Fibroblast of lung (primary cell): ENCODE measurements at places on chromosomes 6 and 20. TPM values are rescaled to one million over a fixed set of nuclear protein-coding genes. Genes with fewer than 3 reads are reported as not detected.

The PSORS1C2 gene
- total RNA-seq, result not detected in 2 replicates

The DEK gene
- 148 and 154 TPM in 2 replicates for total RNA-seq

The PTCHD4 gene
- 4.4 and 5.8 TPM in 2 replicates for total RNA-seq

The TINAG gene
- not detected in 2 replicates for total RNA-seq

The ZBTB12 gene
- total RNA-seq, result 9.5 and 13.2 TPM in 2 replicates

The PLAGL1 gene
- 8.0 and 11.4 TPM in 2 replicates for total RNA-seq

The POM121L2 gene
- total RNA-seq, result not detected in 2 replicates

The MMP24OS gene
- total RNA-seq, result 24.4 and 30.1 TPM in 2 replicates

The SCGN gene
- not detected in 2 replicates for total RNA-seq

The SYNDIG1 gene
- 0.17 and 0.51 TPM in 2 replicates for total RNA-seq

The KIFC1 gene
- total RNA-seq, result 0.51 and 5.3 TPM in 2 replicates

The ARHGAP18 gene
- total RNA-seq, result 22.9 and 38.3 TPM in 2 replicates

The SYTL3 gene
- total RNA-seq, result 2.8 and 4.6 TPM in 2 replicates

The POPDC3 gene
- total RNA-seq, result 6.7 and 14.2 TPM in 2 replicates

The TMEM244 gene
- not detected in 2 replicates for total RNA-seq

The SAMD10 gene
- total RNA-seq, result 0.77 and 0.99 TPM in 2 replicates

The FILIP1 gene
- total RNA-seq, result 0.33 and 0.77 TPM in 2 replicates

The YWHAB gene
- 77.6 and 89.7 TPM in 2 replicates for total RNA-seq

The HLA-G gene
- total RNA-seq, result not detected in 2 replicates

The LAMA4 gene
- 494 and 636 TPM in 2 replicates for total RNA-seq

The ZCCHC3 gene
- total RNA-seq, result 11.6 and 11.8 TPM in 2 replicates

The C20orf144 gene
- total RNA-seq, result under 0.01 and 0.17 TPM in 2 replicates

The SSTR4 gene
- not detected in 2 replicates for total RNA-seq

The ACOT13 gene
- 7.7 and 12.2 TPM in 2 replicates for total RNA-seq

The IRF4 gene
- under 0.01 TPM in 2 replicates for total RNA-seq

The SGK2 gene
- total RNA-seq, result 0.26 and 0.66 TPM in 2 replicates

The PYGB gene
- 81.7 and 89.5 TPM in 2 replicates for total RNA-seq

The ERVFRD-1 gene
- not detected in 2 replicates for total RNA-seq

The PTK7 gene
- total RNA-seq, result 145 and 159 TPM in 2 replicates

The BAK1 gene
- total RNA-seq, result 10.3 and 13.0 TPM in 2 replicates

The SRMS gene
- not detected in 2 replicates for total RNA-seq

The VGLL2 gene
- total RNA-seq, result not detected in 2 replicates

The SRSF12 gene
- total RNA-seq, result 0.33 and 0.51 TPM in 2 replicates

The BPIFA1 gene
- not detected in 2 replicates for total RNA-seq

The SPATA25 gene
- 1.5 and 3.6 TPM in 2 replicates for total RNA-seq

The ZNF341 gene
- 0.77 and 0.99 TPM in 2 replicates for total RNA-seq

The INSM1 gene
- not detected in 2 replicates for total RNA-seq
